ENCODE measurements at places on chromosomes 4 and X. TPM values are rescaled to one million over a fixed set of nuclear protein-coding genes. Genes with fewer than 3 reads are reported as not detected.

GRCh38 chrX:135416546-135416945, 5.2 kb upstream of the SMIM10L2A start:
- no peak for DNase-seq

DNA sequence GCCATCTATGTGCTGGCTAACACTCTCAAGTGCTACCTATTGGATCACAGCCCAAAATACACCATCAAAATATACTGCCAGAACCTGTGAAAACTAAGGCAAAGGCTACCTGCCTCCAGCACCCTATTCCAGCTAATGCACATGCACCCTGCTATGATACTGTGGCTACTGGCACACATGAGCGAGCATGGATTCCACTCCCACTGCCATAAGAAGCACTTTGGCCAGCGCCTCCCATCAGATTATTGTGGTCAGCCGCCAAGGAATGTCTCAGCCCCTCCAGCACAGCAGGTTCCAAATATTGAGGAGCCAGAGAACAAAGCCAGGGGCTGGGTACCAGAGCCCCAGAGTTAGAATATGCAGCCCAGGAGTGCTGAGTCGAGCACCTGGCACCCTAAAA, 32.5 kb upstream of the TMPRSS11F start:
- DNase-seq: no peak

GRCh38 chr4:47490550-47490949, 5.5 kb downstream of the ATP10D start:
- DNase-seq: no peak

DNA sequence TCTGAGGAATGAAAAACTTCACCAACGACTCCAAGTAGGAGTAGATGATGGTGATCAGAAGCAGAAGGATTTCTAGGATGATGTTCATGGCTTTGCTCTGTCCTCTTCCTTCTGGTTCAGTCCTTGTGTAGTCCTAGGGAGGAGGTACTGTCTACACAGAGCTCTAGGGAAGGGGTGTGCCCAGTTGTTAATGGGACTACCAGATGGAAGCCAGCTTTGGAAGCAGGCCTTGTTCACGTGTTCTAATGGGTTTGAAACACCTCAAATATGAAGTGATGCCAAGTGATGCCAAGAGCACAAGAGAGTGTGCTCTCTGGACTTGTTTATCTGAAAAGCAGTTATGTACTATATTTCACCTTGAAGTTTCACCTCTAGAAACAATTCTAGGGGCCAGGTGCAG, at the start of gene HSD17B13:
HSD17B13 (minus strand) TSS at position 129 of the 400 bp plus-strand sequence; CDS start at position 88, 41 bp downstream.
- DNase-seq: no peak

GRCh38 chr4:73067971-73068394, 1.5 kb downstream of the COX18 start:
- DNase-seq: no peak

- DNase-seq: no peak
Measured at GRCh38 chr4:56409511-56410090, 22.3 kb upstream of the AASDH start.

GRCh38 chr4:185204238-185204910, 574 bp upstream of the CFAP97 start:
- DNase-seq: no peak

DNA sequence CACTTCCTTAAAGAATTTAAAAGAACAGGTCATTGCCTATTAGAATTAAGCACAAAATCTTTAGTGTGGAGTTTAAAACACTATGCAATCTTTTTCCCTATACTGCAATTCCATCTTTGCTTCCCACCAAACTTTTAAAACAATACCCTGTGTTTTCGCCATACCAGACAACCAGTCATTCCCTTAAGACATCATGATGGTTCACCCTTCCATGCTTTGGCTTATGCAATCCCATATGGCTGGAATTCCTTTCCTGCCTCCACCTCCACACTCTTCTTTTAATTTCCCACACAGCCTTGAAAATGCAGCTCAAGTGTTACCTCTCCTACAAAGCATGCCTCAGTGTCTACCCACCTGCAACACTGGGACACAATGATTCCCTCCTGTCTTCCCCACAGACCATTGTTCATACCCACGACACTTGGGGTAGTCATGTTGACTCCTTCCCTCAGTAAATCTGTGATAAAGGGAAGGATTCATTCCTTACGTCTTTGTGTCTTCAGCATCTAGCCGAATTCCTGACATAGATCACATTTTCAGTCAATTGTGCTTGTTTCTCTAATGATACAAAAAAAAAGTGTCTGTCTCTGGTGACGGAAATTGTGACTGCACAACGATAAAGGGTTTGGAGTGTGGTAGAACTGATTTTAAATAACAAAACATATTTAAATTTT, 166.3 kb downstream of the FNIP2 start:
- DNase-seq: no peak

- DNase-seq: no peak
Measured at GRCh38 chr4:91826186-91826585, 477.6 kb upstream of the GRID2 start.

DNA sequence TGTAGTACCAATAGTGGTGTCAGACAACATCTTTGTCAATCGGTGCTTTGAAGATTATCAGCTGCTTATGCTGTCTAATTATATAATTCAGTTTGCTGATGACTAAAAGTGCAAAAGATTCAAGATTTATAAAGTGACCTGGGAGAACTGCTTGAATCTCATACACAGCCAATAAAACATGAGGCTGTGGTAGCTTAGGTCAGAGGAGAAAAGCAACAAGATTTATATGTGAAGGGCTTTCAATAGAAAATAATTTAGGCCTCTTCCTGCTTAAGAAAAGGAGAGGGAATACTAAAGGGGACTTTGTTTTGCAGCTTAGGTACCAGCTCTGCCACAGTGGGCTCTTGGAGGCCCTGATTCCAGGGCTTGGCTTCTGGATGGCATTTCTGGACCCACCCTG, 111.0 kb upstream of the MAD2L1 start:
- DNase-seq: no peak

- no peak for DNase-seq
Measured at GRCh38 chr4:72283357-72283756, 251.6 kb downstream of the NPFFR2 start.

- peak; percentile 40 for DNase-seq
Measured at GRCh38 chr4:81030061-81030980, at the start of gene BMP3. BMP3 (plus strand) TSS chr4:81030708; CDS start chr4:81031285, 577 bp downstream.

- no peak for DNase-seq
Measured at GRCh38 chrX:84162401-84162800, 25.6 kb downstream of the RPS6KA6 start.

DNA sequence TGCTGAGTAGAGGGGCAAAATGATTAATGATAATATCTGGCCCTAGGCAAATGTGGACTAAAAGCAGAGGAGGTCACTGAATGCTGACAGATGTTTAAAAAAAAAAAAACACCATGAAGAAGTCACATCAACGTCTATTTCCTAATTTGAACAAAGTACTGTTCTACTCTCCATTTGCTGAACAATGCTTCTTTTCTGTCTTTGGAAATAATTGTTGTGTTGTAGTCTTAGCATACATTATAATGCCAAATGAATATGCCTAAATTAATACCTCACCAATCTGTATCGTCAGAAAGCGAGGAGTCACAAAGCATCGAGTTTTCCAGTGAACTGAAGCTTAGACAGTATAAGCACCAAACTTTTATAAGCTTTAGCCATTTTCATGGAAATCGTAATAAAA, 140.9 kb upstream of the JADE1 start:
- no peak for DNase-seq

DNA sequence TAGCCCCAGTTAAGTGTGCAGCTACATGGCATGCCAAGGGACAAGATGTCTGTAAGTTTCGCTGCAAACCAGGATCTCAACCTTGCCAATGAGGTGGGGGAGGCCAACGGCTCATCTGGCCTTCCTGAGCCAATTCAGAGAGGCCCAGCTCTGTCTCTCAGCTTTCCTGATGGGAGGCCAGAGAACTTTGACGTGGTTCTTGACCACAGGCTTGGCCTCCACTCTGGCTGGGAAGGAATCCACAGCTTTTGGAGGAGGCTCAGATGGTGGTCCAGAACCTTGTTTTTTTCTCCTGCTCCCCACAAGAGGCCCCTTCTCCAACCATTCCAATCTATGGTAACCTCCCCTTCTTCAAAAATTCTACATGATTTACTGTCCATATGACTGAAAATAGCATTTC, 9.8 kb downstream of the CAPN6 start:
- no peak for DNase-seq

- no peak for DNase-seq
Measured at GRCh38 chr4:173280998-173281397, 53.2 kb downstream of the HMGB2 start.

DNA sequence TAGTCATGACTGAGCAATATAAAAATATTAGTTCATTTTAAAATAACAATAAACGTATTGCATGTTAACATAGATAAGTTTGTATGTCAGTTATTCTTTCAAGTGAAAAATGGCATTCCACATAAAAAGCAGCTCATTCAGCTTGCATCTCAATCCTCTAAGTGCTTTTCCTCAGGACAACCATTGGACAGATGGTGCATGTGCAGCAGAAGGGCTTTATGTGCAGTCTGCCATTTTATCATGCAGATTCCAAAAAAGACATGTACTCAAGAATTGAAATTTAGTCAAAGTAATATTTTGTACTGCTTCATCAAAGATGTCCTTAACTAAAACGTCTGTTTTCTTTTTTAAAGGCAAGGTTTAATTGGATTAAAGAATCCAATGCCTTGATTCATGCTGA, 93.4 kb downstream of the RS1 start:
- no peak for DNase-seq

DNA sequence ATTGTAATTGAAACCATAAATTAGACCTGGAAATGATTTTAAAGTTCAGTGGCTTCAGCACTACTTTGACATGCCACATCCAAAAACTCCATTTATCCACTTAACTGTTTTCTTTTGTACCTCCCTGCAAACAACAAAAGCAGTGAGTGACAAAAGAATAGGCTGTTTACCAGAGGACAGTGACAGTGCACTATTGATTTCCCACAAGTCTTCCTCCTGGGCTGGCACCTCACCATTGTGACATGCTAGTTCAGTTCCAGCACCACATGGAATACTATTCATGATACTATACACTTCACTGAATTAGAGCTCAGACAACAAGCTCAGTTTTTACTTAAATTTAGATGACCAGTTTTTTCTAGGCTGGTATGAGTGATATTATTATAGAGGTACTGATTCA, 29.3 kb downstream of the MOSPD2 start:
- DNase-seq: no peak

DNA sequence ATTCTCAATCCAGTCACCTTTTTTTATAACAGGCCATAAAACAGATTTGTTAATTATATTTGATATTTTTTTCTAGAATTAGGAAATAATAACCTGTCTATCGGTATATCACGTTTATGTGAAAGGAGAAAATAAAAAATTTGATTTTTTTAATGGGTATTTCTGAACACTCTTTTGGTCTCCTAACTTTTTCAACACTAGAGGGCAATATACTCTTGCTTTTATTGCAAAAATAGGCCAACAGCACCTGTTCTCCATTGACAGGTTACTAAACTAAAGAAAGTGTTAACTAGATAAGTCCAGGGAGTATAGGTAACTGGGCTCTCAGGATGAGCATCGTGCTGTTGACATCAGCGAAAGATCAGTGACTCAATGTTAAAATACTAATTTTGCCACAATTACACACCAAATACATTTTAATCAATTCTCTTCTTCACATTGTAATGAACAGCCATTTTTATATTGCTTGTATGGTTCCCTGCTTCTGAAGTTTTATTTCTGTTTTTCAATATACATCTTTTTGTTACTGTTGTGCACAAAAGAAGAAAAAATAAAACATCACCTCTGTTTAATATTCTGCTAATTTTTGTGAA, 22.8 kb downstream of the NDST4 start:
- DNase-seq: no peak

DNA sequence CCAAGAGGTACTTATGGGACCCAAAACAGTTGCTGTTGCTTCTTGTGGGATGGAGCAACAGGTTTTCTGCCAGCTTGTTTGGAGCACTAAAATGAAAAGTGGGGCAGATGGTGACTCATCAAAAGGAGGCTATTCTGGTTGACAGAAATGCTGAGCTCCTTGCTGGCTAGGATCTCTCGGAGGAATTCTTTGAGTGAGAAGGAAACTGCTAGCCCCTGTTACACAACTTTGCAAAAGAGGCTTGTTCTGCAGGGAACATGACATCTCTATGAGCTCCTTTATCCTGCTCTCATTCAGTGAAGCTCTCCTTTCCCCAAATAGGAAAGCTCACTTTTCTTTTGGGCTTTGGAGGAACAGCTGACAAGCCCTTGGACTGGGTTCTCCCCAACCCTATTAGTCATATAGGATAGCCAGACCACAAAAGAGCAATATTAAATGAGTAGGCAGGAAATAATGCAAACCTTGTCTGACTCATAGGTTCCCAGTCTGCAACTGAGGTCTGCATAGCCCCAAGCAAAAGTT, 108.3 kb downstream of the CDS1 start:
- DNase-seq: no peak

DNA sequence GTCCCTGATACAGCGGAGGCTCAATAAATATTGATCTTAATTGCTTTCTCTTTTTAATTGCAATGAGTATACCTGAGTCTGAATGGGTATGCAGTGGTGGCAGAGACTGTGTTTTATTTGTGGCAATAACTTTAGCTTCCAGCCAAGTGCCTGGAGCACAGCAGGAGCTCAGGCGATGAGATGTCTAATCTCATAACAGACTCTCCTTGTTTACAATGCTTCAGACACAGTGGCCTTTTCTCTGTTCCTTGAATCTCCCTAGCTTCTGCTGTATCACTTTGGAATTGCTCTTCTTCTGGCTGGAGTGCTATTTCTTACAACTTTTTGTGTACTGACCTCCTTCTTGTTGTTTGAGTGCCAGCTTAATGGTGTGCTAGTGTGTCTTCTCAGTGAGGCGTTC, 91.5 kb upstream of the UNC5C start:
- no peak for DNase-seq

- no peak for DNase-seq
Measured at GRCh38 chrX:137413190-137413589, 152.7 kb upstream of the ZIC3 start.

GRCh38 chr4:141473952-141474351, 162.4 kb upstream of the IL15 start:
- no peak for DNase-seq

- no peak for DNase-seq
Measured at GRCh38 chr4:1833307-1834046, 22.5 kb downstream of the LETM1 start.

GRCh38 chr4:78764498-78764961, 11.6 kb upstream of the BMP2K start:
- DNase-seq: no peak

- DNase-seq: no peak
Measured at GRCh38 chr4:186754976-186755375, 31.3 kb upstream of the FAT1 start.

GRCh38 chr4:11160288-11160687, 268.4 kb downstream of the HS3ST1 start:
- DNase-seq: no peak

- DNase-seq: peak; percentile 89
Measured at GRCh38 chr4:11428899-11429698, 405 bp upstream of the HS3ST1 start.

- no peak for DNase-seq
Measured at GRCh38 chr4:183181081-183181480, 82.0 kb downstream of the WWC2 start.

- DNase-seq: no peak
Measured at GRCh38 chr4:6619116-6619465, 21.4 kb upstream of the MRFAP1 start.

- no peak for DNase-seq
Measured at GRCh38 chrX:2313864-2314640, 186.7 kb downstream of the DHRSX start.

The CXCL1 gene
- 0.81 TPM for total RNA-seq

The ZNF185 gene
- total RNA-seq: 1.6 TPM

The GDPD2 gene
- not detected for total RNA-seq

The CT45A3 gene
- not detected for total RNA-seq

The RBMXL3 gene
- total RNA-seq: not detected

The PDLIM3 gene
- 208 TPM for total RNA-seq

The RHOXF1 gene
- not detected for total RNA-seq

The PWWP3B gene
- 9.2 TPM for total RNA-seq

The SYP gene
- 1.6 TPM for total RNA-seq

The CCKAR gene
- total RNA-seq: not detected
